HuH-7 (cell line): ENCODE measurements at places on chromosomes 7 and 10.

DNA sequence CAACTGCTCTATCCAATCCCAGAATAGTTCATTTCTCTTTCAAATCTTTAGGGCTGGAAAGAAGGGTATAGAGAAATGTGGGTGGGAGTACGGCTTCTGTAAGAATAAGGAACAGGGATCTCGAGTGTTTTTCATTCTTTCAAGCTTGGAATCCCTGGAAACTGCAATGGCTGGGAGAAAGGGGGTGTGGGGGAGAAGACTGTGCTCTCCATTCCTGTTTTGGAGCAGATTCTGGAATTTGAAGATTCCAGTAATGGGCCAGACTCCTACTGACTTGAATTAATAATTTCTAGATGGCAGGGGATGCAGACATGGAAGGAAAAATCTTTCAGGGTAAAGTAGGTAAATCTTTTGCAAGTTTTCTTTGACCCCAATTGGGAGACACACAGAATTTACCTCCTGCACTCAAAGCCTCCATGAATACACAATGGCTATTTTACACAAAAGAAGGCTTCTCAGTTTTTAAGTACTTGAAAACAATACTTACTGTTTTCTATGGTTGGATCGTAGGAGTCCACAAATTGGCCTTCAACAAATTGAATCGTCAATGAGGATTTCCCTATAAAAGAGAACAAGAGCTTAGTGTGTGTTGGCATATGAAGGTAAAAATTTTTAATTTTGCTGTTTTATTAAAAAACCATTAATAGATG lies 29.1 kb downstream of the RHEB start:
- DNase-seq, result no peak

GRCh38 chr7:156475666-156476065 lies 164.9 kb upstream of the RNF32 start:
- DNase-seq, result no peak

- no peak for DNase-seq
Measured at GRCh38 chr10:22229802-22230157, 12.0 kb upstream of the EBLN1 start.

- no peak for DNase-seq
Measured at GRCh38 chr7:110888641-110889040, 202.3 kb upstream of the LRRN3 start.

- DNase-seq, result no peak
Measured at GRCh38 chr7:30238721-30239441, 45.5 kb upstream of the ZNRF2 start.

- DNase-seq, result no peak
Measured at GRCh38 chr10:104321725-104322415, 16.4 kb downstream of the ITPRIP start.

- DNase-seq, result no peak
Measured at GRCh38 chr10:98956576-98957260, 278.9 kb downstream of the HPSE2 start.

DNA sequence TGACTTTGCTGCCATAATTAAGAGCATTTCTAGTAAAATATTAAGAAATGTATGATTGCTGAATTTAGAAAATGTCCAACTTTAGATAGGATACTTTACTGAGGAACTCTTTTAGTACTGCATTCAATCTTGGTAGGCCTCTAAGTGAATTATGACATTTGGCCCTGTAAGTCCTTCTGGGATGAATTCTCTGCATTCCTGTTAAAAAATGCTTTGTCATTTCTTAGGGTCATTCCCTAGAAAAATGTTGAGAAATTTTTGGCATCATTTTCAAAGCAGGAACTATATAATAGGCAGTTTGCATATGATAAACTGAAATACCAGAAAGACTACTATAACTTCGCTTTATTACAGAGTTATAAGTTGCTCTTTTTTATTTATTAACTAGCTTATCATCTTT lies 69.3 kb upstream of the PRR15 start:
- no peak for DNase-seq

DNA sequence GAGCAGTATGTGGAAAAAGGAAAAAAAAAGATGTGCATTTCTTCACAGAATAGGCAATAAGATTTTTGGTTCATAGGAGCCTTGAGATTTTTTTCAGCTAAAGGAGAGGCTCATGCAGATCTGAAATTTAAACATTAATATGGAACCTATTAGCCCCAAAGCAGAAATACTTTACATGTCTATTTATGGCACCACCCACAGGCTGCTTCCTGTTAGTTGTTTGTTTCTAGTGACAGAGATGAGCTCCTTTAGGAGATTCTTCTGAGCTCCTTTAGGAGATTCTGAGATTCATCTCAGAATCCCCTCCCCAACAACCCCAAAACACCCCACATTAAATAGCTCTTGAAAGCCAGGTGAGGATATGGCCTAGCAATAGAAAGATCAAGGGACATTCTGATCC lies 27.9 kb upstream of the HPS1 start:
- no peak for DNase-seq

DNA sequence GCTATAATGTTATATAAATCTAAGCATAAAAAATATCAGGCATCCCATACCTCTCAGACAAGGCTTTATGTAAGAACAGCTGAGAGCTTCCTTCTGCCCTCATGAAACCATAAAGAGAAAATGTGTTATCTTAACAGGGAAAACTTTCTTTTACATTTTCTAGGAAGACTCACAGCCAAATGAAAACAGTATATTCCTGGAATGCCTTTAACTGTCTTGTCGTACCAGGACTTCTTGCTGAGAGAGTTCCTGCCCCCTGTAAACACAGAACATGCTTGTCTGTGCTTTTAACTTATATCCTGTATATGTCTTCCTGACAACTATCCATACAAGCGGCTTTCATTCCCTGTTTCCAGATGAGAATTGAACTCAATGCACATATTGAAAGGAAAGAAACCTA lies 64.8 kb upstream of the AHR start:
- no peak for DNase-seq

- DNase-seq, result no peak
Measured at GRCh38 chr10:63710703-63711102, 189.5 kb downstream of the REEP3 start.

GRCh38 chr7:133931053-133931452 lies 196.1 kb upstream of the LRGUK start:
- DNase-seq, result no peak
